IMR-90 (cell line): ENCODE measurements at places on chromosomes 7 and 10. TPM values are rescaled to one million over a fixed set of nuclear protein-coding genes. Genes with fewer than 3 reads are reported as not detected.

DNA sequence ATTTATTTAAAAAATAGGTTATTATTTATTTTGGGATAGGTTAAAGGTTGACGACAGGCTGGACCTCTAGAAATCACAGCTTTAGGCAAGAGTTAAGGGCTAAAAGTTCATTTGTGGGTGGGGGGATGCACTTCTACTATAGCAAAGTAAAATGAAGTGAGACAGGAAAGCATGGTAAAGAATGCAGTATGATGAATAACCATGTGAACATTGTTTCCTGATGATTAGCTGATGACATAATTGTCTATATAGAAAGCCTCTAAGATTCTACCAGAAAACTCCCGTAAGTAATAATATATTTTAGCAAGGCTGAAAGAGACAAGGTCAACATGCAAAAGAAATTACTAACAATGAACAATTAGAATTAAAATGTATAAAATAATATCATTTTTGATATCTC lies 25.7 kb upstream of the PRSS37 start:
- no peak overlapping the region for H3K4me3 ChIP-seq
- DNase-seq: no peak
- no peaks in the 10 kb centered on the region for H3K27me3 ChIP-seq
- H3K36me3 ChIP-seq: no peaks in the 10 kb centered on the region
- H3K27ac ChIP-seq: no peak overlapping the region

GRCh38 chr10:133464582-133465031 lies 10.9 kb downstream of the SCART1 start:
- no peak overlapping the region for H3K27ac ChIP-seq
- H3K4me1 ChIP-seq: no peaks in the 10 kb centered on the region
- no peaks in the 10 kb centered on the region for H3K36me3 ChIP-seq

- no peaks in the 10 kb centered on the region for H3K27me3 ChIP-seq
- H3K4me3 ChIP-seq: no peak overlapping the region
- no peak for DNase-seq
- no peak overlapping the region for H3K27ac ChIP-seq
- H3K36me3 ChIP-seq: no peaks in the 10 kb centered on the region
- H3K4me1 ChIP-seq: no peaks in the 10 kb centered on the region
These were observed 64.4 kb downstream of the RAB18 start for GRCh38 chr10:27568196-27569175.

DNA sequence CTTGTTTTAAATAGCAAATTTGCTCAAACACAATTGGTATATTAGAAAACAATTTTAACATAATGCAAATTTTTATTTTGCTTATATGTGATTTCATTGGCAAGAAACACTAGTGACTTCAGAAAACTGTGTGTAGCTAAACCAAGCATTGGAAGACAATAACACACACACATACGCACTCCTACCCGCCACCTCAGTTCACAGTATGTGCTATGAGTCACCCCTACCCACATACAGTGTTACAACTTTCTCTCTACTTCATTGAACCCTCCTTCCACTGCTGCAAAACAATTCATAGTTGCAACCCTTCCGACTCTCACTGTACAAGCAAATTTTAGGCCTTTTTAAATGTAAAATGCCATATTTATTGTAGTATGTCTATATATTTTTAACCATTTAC lies 119.9 kb upstream of the THSD7A start:
- no peaks in the 10 kb centered on the region for H3K4me1 ChIP-seq
- no peaks in the 10 kb centered on the region for H3K36me3 ChIP-seq
- H3K27ac ChIP-seq: no peak overlapping the region
- no peaks in the 10 kb centered on the region for H3K27me3 ChIP-seq

- H3K36me3 ChIP-seq: no peaks in the 10 kb centered on the region
- peaks cover 4% of the 10 kb centered on the region for H3K4me1 ChIP-seq
- H3K27me3 ChIP-seq: peaks cover 23% of the 10 kb centered on the region
- no peak overlapping the region for H3K27ac ChIP-seq
- DNase-seq: no peak
These were observed 2.7 kb upstream of the FRAT2 start for GRCh38 chr10:97336942-97337831.

DNA sequence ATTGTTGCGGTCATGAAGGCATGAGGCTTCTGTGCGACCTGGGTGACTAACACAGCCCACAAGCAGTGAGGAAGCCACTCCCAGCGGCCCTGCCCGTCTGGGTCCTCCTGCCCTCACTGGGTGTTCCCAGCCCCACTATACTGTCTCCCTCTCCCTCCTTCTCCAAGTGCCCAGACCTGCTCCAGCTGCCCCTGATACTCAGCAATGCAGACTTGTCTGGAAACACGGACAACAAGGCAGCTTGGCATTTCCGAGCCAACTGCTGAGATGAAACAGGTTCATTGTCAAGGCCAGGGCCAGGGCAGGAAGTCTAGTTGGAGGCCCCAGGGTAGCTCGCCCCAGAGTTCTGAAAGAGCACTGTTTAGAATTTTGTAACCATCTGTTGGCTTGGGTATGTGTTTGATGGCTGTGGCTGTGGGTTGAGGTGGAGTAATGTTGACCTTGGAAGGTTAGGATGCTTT lies 95.7 kb downstream of the RBM20 start:
- no peaks in the 10 kb centered on the region; the same call in 1 of the 2 replicates for H3K4me1 ChIP-seq
- no peak overlapping the region for H3K4me3 ChIP-seq

- H3K36me3 ChIP-seq: no peaks in the 10 kb centered on the region
- H3K27ac ChIP-seq: no peak overlapping the region
- no peaks in the 10 kb centered on the region for H3K4me1 ChIP-seq
- H3K27me3 ChIP-seq: peaks cover 10% of the 10 kb centered on the region
These were observed 70.8 kb upstream of the PARD3 start for GRCh38 chr10:34885898-34886297.

DNA sequence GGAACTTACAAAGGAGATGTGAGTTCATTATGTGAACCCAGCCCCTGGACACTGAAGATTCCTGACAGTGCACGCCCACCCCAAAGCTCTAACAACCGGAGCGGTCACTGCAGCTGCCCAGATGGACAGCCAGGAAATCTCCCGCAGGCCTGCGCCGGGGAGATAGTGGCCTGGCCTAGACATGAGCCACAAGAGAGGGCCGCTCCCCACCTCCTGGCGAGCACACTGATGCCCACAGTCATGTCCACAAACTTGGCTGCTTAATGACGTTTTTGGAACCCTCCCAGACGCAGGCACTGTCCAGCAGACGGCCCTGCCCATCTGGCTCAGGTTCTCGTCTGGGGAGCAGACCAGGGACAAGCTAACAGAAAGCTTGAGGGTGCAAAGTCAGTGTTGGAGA lies 34.2 kb downstream of the TCERG1L start:
- no peaks in the 10 kb centered on the region for H3K36me3 ChIP-seq
- H3K27me3 ChIP-seq: no peaks in the 10 kb centered on the region
- H3K4me1 ChIP-seq: no peaks in the 10 kb centered on the region
- H3K4me3 ChIP-seq: no peak overlapping the region
- DNase-seq: no peak
- H3K27ac ChIP-seq: no peak overlapping the region

GRCh38 chr7:85602196-85602595 lies 415.3 kb upstream of the SEMA3D start:
- no peaks in the 10 kb centered on the region for H3K27me3 ChIP-seq
- DNase-seq: peak; percentile 36
- H3K27ac ChIP-seq: no peak overlapping the region
- H3K36me3 ChIP-seq: no peaks in the 10 kb centered on the region
- no peaks in the 10 kb centered on the region for H3K4me1 ChIP-seq

- no peaks in the 10 kb centered on the region for H3K36me3 ChIP-seq
- H3K4me1 ChIP-seq: no peaks in the 10 kb centered on the region
- H3K27me3 ChIP-seq: no peaks in the 10 kb centered on the region
- H3K27ac ChIP-seq: no peak overlapping the region
- no peak overlapping the region for H3K4me3 ChIP-seq
These were observed 243.0 kb downstream of the WDR37 start for GRCh38 chr10:1299041-1299726.

DNA sequence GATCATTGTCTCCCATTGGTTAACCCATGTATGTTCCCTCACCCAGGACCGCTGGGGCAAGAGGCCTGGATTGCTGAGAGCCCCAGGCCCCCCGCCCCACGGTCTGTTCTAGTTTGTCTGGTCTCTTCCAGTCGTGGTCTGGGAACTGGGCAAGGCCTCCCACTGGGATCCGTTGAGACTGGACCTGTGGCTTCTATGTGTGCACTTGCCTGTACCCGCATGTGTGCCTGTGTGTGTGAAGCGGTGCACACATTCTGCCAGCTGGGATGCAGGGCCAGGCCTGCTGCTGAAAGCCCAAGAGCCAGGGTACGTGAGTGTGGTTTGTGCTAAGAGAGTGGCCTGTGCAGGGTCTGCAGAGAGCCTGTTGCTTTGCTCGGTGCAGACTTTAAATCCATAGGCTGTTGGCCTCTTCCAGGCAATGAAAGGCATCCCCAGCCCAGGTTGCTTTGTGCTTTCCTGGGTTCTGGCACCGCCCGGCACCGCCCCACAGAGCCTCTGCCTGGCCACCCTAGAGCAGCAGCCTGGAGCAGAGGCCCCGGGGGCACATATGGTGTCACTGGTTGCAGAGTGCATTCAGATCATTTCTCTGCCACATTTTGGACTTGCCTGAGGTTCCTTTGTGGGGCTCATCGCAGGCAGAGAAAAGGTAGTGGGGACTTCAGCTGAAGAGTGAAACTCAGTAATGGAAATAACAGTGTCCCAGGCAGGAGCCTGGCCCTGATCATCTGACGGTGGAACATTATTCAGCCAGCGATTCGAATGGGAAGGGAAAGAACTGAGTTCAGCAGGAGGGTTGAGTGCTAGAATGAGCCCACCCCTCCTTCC lies 215.5 kb downstream of the GLRX3 start:
- H3K36me3 ChIP-seq: no peaks in the 10 kb centered on the region
- no peak overlapping the region for H3K27ac ChIP-seq

GRCh38 chr7:16634271-16634738 lies 11.2 kb downstream of the ANKMY2 start:
- H3K36me3 ChIP-seq: peaks cover 4% of the 10 kb centered on the region
- no peaks in the 10 kb centered on the region for H3K27me3 ChIP-seq
- H3K27ac ChIP-seq: no peak overlapping the region
- no peak for DNase-seq
- peaks cover 3% of the 10 kb centered on the region; the same call in 1 of the 2 replicates for H3K4me1 ChIP-seq

DNA sequence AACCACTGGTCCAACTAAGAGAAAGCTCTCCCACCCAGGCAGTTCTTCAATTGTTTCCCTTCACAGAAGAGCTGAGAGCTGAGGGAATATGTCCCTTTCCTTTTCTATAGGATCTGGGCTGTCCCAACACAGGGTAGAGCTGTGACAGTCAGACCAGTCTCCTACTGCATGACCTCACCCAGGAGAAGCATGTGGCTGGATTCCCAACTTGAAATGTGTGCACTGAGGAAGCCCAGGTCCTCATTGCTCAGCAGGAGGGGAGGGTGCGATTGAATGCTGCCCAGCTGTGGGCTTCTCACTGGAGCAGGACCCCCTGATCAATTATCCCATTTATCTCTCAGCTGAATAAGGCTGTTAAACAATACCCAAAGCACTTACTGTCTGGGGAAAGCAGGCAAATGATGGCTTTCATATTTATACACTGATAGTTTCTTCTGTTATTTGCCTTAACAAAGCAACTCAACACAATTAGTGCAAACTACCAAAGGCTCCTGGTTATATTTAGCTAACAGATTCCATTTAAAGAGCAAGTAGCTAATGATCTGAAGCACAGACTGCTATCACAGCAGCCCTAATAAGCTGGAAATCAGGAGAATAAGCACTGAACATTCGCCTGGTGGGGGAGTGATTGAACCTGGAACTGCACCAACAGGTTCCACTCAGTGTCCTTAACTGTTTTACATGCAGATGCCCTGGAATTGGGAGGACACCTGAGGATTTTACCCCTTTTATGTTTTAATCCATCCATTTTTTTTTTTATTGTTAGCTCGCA lies 508.8 kb downstream of the CCSER2 start:
- H3K4me1 ChIP-seq: no peaks in the 10 kb centered on the region
- no peaks in the 10 kb centered on the region for H3K36me3 ChIP-seq
- H3K27me3 ChIP-seq: no peaks in the 10 kb centered on the region
- no peak overlapping the region for H3K27ac ChIP-seq
- DNase-seq: no peak

GRCh38 chr7:128404143-128404681 lies 5.6 kb downstream of the IMPDH1 start:
- no peak overlapping the region for H3K4me3 ChIP-seq
- H3K27ac ChIP-seq: no peak overlapping the region
- H3K4me1 ChIP-seq: peaks cover 19% of the 10 kb centered on the region
- H3K36me3 ChIP-seq: peaks cover 19% of the 10 kb centered on the region
- H3K27me3 ChIP-seq: no peaks in the 10 kb centered on the region

DNA sequence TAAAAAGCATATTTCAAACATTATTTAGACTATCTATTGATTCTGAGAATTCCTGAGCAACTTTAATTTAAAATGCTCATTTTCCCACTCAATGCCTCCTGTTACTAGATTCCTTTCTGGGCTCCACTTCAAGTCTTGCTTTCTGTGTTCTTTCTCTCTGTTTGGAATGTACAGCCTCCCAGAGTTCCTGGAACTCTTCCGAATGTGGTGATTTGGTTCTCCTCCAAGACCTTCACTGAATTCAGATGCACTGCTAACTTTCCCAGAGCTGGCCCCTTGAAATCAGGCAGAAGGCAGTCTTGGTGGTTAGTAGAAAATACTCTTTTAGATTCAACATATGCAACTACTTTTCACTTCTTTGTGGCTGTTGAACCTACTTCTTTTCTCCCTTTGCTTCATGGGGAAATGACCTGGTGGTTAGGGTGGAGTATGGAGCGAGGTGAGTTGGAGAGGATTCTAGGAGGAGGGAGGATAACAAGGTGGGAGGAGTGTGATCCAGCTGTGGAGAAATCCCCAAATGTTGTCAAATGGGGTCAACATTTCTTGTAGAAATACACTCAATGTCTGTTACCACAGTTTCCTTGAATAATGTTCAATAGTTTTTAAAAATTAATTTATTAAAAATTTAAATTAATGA lies 27.9 kb upstream of the CCDC7 start:
- DNase-seq: peak; percentile 89
- H3K4me3 ChIP-seq: no peak overlapping the region
- H3K27me3 ChIP-seq: no peaks in the 10 kb centered on the region
- H3K27ac ChIP-seq: peak overlapping the region; percentile 91; the same call in 1 of the 2 replicates
- no peaks in the 10 kb centered on the region for H3K36me3 ChIP-seq

MYO3A gene
- total RNA-seq: not detected in 2 replicates

NAMPT gene
- 31.7 and 45.3 TPM in 2 replicates for total RNA-seq

H2BK1 gene
- not detected in 2 replicates for total RNA-seq

CYP17A1 gene
- total RNA-seq: not detected in 2 replicates

MDFIC gene
- total RNA-seq: 29.7 and 35.0 TPM in 2 replicates

FBXO24 gene
- 0.28 and 0.54 TPM in 2 replicates for total RNA-seq

VAX1 gene
- not detected in 2 replicates for total RNA-seq

CALML3 gene
- not detected in 2 replicates for total RNA-seq

WDR86 gene
- not detected in 2 replicates for total RNA-seq

PLAC9 gene
- total RNA-seq: 1.6 and 1.9 TPM in 2 replicates

PDZD7 gene
- 0.83 and 0.90 TPM in 2 replicates for total RNA-seq

ZEB1 gene
- total RNA-seq: 108 and 139 TPM in 2 replicates

PODXL gene
- total RNA-seq: 1.3 and 1.4 TPM in 2 replicates

RASA4B gene
- total RNA-seq: 1.8 and 3.3 TPM in 2 replicates
